ENCODE measurements at places on chromosomes 1 and 21.

- DNase-seq = no peak
Observed at GRCh38 chr1:205805082-205805711, 7.8 kb downstream of the SLC41A1 start.

- no peak for DNase-seq
Observed at GRCh38 chr1:88890791-88891317, 513 bp downstream of the GTF2B start.

- no peak for DNase-seq
Observed at GRCh38 chr1:41291195-41291594, 49.1 kb upstream of the SCMH1 start.

- no peak for DNase-seq
Observed at GRCh38 chr1:98429965-98430443, 231.5 kb upstream of the SNX7 start.

GRCh38 chr1:159881622-159882526 lies 18.1 kb downstream of the CFAP45 start:
- DNase-seq = no peak

DNA sequence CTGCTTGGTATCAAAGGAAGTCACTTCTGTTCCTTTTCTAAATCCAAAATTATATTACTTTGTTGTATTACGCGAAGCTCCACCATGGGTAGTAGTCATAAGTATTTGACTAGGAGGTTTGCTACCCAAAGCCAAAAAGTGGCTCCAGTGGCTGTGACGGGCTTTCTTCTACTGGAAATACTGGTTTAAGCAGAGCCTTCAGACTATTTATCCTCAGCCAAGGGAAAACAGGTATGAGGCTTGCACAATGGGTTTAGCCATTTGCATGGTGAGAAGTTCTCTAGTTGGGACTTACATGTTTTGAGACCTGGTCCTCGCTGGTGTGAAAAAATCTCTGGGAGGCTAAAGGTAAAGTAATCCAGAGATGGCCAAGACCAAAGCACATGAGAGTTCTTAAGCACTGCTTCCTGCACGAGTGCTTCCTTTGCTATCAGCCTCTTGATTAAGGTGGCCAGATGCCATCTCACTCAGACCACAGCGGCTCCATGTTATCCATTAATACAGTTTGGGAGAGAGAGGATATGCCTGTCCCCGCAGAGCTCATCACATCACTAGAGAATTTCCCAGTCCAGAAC lies 121.2 kb downstream of the PIK3R3 start:
- no peak for DNase-seq

Measured in stimulated activated CD8-positive, alpha-beta memory T cell treated with anti-CD3 and anti-CD28 coated beads, Interleukin-7, amount 100 ng/mL, for 24 hours (primary cell).